ENCODE measurements at places on chromosomes 12 and 14. TPM values are rescaled to one million over a fixed set of nuclear protein-coding genes. Genes with fewer than 3 reads are reported as not detected.

DNA sequence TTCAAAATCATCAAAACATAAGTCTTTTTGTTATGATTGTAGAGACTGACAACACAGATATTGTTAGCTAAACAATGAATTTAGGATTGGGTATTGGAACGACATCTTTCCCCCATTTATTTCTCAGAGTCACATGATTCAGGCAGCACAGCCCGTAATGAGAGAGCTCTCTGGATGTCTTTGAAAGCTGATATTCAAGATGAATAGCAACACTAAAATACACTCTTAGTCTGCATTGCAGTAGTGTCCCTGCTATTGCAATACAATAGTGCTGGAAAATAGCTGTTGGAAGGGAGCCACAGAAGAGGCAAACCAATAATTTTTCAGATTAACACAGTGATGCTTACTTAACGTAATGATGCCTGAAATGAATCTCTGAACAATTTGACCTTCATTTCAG is 9.9 kb downstream of the GTSF1 start:
- no peak for DNase-seq

DNA sequence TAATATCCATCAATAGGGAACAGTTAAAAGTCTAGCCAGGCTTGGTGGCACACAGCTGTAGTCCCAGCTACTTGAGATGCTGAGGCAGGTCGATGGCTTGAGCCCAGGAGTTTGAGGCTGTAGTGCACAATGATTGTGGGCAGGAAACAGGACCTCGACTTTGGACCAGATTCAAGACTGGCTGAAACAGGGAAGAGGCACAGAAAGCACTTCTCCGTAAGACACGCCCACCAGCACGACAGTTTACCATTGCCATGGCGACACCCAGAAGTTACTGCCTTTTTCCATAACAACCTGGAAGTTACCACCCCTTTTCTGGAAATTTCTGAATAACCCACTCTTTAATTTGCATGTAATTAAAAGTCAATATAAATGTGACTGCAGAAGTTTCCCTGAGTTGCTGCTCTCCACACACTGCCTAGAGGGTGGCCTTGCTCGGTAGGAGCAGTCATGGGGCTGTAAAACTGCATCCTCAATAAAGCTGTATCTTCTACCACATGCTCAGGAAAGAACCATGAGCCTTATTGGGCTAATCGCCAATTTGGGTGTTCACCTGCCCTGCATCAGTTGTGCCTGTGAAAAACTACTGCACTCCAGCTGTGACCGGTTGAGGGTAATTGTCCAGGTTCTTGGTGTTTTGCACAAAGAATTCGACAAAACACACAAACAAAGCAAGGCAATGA is 4.6 kb upstream of the LRRC23 start:
- DNase-seq, result no peak

Gene KRT83
- total RNA-seq, result not detected

- peak; percentile 95 for DNase-seq
These were observed 6.8 kb upstream of the NR4A1 start for GRCh38 chr12:52044292-52044983.

DNA sequence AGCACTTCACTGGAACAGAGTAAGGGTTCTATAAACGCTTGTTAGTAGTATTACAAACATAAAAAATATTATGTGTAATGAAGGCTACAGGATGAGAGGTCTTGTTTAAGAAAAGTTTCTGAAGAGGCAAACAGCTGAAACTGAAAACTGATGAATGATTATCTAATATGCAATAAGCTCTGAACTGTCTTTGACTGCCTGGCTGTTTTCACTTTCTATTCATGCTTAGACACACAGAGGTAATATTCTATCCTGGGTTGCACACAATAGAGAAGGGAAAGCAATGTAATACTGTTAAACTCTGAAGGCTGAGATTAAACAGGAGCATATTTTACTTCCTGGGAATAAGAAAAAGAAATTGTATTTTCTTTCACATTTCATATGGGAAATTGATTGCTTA is 251.3 kb downstream of the ALX1 start:
- DNase-seq, result no peak

DNA sequence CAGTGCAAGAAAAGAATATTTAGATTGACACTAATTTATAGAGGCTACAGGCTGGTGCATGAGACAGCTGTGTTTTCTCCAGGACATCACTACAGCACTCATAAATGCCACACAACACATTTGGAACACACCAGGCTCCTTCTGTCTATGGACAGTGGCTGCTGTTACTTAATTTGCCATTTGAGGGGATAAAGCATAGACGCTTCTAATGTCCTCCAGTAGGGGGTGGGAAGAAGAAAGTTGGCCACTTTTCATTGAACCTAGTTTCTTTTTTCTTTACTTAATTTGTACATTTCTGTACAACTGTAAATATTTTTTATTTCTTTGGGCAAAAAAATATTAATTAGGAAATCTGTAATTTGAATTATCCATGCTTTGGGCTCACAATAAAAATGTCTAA is 12.4 kb upstream of the RTN1 start:
- no peak for DNase-seq

DNA sequence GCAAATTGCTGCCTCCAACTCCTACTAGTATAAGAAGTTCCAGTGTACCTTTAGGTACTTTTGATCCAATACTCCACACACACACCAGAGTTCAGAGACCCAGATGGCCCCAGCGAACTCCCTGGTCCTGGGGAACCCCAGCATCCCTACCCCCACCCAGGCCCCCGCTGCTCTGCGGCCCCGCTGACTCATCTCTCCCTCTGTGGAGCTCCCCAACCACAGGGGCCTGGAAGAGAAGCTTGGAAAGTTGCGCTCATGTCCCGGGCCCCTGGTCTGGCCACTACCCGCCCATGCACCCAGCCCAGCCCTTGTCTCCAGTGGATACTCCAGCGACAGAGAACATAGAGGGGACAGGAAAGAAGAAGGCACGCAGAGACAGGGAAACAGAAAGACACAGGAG is 4.2 kb upstream of the SP7 start:
- no peak for DNase-seq

- DNase-seq, result no peak
These were observed 25.4 kb downstream of the CLSTN3 start for GRCh38 chr12:7155471-7156034.

DNA sequence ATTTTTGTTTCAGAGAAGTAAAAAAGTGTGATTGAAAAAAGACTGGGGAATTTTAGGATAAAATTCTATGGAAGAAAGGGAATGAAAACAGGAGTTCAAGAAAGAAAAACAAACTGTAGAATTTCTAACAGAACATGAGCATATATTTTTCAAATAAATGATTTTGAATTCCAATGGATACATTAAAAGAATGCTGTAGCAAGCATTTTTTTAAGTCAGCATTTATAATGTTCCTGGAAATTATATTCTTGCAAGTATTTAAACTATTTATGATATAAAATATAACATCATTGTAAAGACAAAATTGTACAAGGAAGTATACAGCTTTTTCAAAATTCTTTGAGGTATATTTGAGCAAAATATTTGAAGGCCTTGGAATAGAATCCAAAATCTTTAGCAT is 450.7 kb downstream of the AEBP2 start:
- DNase-seq, result no peak

DNA sequence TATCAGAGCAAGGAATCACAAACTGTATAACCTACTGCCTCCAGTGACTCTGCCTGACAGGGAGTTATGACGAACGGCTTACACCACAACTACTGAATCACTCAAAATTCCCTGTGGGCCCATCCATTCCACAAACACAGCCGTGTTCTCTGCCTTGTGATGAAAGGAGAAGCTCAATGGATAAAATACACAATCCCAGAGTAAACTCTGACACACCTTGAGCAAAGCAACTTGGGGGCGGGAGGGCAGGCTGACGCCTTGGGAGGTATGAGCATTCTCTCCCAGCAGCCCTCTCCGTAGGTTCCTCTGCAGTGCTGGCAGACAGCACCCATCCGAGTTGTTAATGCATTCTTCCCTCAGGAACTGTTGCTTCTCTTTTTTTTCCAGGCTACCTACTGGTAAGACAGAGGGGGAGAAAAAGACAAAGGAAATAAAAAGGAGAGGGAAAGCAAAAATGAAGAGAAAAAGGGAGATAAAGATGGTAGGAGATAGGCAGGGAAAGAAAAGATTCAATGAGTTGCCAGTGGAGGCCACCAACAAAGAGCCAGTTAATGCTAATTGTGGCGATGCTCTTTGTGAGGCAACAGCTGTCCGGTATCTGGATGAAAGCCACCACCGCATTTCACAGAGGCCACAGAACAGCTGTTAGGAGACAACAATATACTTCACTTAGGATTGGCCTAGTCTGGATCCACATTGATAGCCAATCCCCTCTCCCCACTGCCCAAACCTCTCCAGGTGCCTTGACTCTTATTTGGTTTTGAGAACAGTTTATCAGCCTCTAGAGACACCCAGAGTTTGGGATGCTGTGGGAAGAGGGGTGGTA is 4.7 kb upstream of the DIO2 start:
- no peak for DNase-seq

DNA sequence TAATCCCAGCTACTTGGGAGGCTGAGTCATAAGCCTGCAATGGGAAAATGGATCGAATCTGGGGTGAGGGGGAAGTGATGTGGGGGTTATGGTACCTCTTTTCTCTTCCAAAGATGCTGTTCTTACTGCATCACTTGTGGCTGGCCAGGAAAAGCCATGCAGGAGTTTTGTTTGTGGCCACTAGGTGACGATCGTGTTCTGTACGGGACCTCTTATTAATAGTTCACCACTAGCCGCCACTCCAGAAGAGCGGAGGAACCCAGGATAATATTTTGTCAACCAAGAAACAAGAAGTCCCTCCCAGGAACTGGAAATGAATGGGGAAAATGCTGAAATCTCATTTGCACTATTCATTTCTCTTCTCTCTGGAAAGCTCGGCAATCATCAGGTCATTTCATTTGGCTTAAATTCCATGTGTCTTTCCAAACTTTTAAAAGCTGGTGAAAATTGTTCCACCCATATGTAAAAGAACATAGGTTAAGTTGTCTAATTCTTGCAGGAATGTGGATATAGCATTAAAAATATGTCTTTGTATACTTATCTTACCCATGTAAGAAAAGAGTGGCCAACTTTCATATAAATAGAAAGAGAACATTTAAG is 8.9 kb downstream of the GPR65 start:
- DNase-seq, result peak; percentile 50

DNA sequence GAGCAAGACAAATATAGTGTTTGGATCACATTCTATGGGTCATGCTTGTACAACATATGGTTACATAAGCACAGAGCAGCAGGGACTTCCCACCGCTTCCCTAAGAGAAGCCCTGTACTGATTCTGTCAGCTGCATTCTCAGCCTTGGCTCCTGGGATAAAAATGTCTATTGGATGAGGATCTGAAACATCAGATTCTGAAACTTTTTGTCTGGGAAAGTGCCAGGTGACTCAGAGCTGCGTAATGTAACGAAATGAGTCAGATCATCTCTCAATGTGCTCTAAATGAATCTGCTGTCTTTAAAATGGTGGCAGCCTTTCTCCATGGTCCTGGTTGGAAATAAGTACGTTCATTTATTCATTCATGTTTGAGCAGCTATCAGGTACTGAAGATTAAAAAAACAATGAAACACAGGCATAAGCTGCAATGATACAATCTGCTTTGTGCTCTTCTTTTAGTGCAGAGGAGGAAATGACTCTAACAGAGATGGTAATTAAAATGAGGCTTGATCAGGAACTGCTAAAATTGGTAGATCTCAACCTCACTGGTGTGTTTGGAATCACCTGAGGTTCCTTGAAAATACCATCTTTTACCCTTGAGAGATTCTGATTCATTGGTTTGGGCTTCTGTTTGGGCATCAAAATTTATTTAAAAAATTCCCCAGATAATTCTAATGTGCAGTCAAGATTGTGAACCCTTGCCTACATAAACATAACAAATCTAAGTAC is 99.1 kb upstream of the NAP1L1 start:
- no peak for DNase-seq

DNA sequence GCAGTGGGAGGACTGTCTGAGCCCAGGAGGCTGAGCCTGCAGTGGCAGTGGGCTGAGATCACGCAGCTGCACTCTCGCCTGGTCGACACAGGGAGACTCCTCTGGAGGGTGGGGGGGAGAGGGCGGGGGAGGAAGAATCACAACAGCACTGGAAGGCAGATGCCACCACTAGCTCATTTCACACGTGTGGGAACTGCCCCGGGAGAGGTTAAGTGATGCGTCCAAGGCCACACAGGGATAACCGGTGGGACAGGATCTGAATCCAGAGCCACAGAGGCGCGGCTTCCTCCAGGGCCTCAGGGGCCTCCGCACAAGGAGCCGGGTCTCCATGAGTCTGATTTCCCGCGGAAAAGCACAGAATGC is 20.8 kb downstream of the STX2 start:
- no peak for DNase-seq
